ENCODE measurements at places on chromosomes 13 and 19.

DNA sequence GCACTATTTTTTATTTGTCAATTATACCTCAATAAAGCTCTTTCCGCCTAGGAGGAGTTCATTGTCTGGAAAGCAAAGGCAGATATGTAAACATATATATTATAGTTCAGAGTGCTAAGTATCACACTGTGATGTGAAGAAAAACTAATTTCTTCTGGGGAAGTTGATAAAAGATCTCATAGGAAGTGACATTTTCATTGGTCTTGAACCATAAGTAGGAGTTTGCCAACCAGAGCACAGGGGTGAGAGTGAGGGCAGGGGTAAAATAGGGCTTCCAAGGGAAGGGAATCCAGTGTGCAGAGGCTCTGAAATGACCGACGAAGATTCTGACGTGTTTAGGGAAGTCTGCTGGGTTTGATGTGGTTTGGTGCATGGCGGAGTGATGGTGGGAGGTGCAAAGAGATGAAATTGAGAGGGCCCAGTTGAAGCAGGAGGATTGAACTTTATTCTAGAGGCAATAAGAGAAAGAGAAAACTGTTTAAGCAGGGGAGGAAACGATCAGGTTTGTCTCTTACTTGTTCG, 780 bp upstream of the GTF2F2 start:
- DNase-seq: peak; percentile 66

DNA sequence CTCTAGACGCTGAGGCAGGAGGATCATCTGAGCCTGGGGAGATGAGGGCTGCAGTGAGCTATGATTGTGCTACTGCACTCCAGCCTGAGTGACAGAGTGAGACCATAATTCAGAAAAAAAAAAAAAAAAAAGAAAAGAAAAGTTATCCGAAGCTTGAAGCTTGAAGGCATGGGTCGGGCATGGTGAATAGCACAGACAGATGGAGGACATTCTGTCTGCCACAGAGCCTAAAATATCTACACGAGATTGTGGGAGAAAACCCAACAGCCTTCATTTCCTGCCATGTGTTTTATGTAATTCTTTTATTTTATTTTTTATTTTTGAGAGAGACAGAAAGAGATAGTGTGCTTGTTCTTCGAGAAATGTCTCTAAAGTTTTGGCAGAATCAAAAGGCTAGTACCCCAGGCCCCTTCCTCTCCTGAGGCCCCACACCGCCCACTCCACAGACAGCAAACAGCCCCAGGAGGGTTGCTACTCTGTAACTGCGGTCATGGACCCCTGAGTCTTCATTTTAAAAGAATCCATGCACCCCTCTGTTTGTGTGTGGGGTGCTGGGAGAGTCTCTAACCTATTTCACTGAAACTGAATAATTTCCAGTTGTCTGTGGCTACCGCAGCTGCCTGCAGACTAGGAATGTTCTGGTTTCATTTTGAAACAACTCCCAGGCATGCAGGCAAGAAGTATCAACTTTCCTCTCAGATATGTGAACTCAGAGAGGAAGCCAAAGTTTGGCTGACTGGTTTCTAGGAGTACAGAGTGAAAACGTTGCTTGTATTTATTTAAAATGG, 38.4 kb upstream of the RCBTB2 start:
- no peak for DNase-seq

GRCh38 chr13:93714171-93714570, 487.6 kb downstream of the GPC6 start:
- no peak for DNase-seq

GRCh38 chr13:52810526-52810925, 37.9 kb downstream of the PCDH8 start:
- DNase-seq: no peak

GRCh38 chr13:99809926-99810325, 161.6 kb downstream of the ZIC5 start:
- no peak for DNase-seq

- peak; percentile 40 for DNase-seq
These were observed 15.3 kb upstream of the MAP1S start for GRCh38 chr19:17703824-17704463.

DNA sequence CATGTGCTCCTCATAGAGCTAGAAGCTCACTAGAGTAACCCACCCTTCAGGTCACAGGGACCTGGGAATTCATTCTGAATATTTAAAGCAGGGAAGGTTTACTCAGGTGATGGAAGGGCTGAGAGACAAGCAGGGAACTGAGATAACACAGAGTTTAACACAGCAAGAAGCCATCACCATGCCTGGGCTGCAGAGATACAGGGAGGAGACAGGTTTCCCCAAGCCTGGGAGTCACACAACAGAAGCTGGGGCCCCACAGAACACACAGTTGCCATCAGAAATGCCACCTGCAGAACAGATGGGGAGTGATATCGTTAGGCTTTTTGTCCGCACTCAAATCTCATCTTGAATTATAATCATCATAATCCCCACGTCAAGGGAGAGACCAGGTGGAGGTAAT, 7.9 kb upstream of the CYSLTR2 start:
- no peak for DNase-seq

GRCh38 chr19:23118400-23118799, 1.6 kb downstream of the ZNF730 start:
- no peak for DNase-seq

- DNase-seq: no peak
These were observed 440.9 kb downstream of the RFC3 start for GRCh38 chr13:34258646-34259386.

- DNase-seq: peak; percentile 49
These were observed 1.2 kb downstream of the ZFP36 start for GRCh38 chr19:39407660-39408391.

- DNase-seq: no peak
These were observed 67.0 kb upstream of the SIAH3 start for GRCh38 chr13:45918597-45918996.

GRCh38 chr19:48489608-48490216, 20.5 kb downstream of the CYTH2 start:
- peak; percentile 51 for DNase-seq

DNA sequence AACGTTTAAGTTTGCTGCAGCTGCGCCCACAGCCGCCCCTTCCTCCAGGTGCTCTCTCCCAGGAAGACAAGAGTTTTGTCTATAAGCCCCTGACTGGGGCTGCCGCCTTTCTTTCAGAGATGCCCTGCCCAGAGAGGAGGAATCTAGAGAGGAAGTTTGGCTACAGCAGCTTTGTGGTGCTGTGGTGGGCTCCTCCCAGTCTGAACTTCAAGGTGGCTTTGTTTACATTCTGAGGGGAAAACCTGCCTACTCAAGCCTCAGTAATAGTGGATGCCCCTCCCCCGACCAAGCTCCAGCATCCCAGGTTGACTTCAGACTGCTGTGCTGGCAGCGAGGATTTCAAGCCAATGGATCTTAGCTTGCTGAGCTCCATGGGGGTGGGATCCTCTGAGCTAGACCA, 6.4 kb upstream of the ERICH6B start:
- DNase-seq: no peak

DNA sequence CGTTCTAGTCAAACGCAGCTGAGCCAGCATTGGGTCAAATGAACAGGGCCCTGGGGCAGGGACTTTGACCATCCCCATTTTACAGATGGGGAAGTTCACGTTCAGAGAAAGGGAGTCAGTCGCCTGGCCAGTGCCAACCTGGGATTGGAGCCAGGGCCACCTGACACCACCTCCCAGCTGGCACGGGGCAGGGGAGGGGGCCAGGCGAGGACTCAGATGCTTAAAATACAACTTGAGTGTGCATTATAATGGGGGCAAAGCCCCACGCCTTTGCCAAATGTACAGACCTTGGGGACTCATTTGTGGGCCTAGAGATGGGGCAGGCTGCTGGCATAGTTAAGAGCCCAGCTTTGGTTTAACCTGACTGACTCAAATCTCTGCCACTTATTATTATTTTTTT, 14.6 kb downstream of the PRR12 start:
- no peak for DNase-seq

DNA sequence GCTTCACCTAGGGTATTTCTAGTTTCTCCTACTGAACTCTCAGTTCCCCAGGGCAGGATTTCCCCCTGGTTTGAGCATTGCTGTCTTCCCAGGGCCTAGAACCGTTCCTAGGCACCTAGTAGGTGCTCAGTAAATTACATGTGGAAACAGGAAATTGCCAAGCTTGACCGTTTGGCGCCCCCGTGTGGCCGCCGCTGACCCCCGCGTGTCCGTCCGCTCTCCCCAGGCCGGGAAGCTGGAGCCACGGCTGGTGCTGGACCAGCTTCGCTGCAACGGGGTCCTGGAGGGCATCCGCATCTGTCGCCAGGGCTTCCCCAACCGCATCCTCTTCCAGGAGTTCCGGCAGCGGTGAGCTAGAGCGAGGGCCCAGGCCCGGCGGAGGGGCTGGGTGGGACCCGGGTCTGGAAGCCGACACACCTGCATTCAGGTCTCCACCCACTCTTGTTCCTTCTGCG, 55.5 kb downstream of the MYH14 start:
- no peak for DNase-seq

GRCh38 chr13:60019119-60019993, 144.4 kb downstream of the DIAPH3 start:
- no peak for DNase-seq

- no peak for DNase-seq
These were observed 20.5 kb upstream of the ALOX5AP start for GRCh38 chr13:30714629-30715371.

GRCh38 chr13:65866138-65866537, 1364.0 kb downstream of the PCDH9 start:
- no peak for DNase-seq

DNA sequence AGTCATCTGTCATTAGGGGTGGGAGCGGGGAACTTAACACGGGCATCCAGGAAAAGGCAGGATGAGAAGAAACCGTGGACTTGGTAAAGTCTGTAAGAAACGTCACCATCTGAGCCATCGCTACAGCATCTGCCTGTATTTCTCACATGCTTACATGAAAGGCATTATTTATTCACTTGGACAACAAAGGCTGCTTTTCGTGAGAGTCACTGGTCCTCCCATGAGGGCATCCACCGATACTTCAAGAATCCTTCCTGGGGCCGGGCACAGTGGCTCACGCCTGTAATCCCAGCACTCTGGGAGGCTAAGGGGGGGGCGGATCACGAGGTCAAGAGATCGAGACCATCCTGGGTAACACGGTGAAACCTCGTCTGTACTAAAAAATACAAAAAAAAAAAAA, 16.1 kb downstream of the ZNF446 start:
- DNase-seq: no peak

- no peak for DNase-seq
These were observed 113.7 kb downstream of the RFC3 start for GRCh38 chr13:33931397-33932311.

DNA sequence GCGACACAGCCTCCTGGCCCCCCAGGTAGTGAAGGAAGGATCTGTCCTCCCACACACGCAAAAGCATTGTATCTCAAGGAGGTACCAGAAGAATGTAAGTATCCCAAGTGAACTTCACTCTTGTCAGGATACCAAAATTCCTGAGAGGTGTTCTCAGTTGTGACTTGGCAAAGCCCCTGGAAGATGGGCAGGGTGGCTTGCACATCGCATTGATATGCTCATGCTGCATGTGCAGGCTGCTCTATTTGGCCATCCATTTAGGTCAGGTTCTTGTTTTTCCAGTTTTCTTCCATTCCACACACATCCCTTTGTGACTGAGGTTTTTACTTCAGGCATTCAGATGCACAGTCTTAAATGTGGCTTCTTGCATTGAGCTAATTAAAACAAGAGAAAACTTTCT, 382.8 kb downstream of the FOXO1 start:
- DNase-seq: no peak

DNA sequence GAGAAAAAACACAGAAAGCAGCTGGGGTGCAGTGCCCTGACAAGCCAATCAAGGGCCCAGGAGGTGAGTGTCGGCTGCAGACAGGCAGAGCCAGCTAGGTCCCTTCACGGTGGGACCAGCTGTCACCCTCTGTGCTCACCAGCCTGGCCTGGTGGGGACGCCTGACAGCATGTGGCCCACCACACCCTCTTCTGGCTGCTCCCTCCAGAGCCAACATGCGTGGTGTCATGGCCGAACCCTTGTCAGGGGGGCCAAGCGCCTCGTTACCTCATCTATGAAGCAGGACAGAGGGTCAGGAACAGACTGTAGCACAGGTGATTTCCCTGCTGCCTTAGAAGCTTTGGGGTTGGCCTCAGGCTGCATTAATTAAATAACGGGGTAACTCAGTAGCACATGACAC, 40.0 kb upstream of the ISYNA1 start:
- no peak for DNase-seq

DNA sequence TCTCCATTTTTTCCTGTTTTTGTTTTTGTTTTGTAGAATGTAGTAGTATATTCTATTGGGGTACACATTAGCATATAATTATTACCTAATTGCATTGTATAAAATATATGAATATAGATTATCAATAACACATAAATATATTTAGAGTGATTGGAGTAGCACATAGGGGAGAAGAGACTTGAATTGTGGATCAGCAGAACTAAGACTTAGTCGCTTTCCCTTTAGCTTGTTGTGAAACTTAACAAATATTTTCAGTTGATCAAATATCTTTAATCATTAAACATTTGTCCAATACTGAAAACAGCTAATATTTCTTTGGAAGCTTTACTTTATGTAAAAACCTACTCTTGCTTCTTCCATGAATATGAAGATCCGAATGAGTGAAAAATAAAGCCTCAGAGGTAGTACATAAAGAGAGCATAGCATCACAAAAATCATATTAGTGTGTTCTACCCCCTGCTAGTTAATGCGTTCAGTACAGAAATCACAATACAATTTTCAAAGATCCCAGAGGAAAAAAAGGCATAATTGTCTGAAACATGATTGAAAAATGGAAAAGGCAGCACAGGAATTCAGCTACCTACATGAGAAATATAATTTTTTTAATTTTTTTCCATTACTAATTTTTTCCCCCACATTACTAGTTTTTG, 1348.0 kb upstream of the PRR20A start:
- DNase-seq: no peak

- no peak for DNase-seq
These were observed 1.3 kb upstream of the EDNRB start for GRCh38 chr13:77919921-77920294.

DNA sequence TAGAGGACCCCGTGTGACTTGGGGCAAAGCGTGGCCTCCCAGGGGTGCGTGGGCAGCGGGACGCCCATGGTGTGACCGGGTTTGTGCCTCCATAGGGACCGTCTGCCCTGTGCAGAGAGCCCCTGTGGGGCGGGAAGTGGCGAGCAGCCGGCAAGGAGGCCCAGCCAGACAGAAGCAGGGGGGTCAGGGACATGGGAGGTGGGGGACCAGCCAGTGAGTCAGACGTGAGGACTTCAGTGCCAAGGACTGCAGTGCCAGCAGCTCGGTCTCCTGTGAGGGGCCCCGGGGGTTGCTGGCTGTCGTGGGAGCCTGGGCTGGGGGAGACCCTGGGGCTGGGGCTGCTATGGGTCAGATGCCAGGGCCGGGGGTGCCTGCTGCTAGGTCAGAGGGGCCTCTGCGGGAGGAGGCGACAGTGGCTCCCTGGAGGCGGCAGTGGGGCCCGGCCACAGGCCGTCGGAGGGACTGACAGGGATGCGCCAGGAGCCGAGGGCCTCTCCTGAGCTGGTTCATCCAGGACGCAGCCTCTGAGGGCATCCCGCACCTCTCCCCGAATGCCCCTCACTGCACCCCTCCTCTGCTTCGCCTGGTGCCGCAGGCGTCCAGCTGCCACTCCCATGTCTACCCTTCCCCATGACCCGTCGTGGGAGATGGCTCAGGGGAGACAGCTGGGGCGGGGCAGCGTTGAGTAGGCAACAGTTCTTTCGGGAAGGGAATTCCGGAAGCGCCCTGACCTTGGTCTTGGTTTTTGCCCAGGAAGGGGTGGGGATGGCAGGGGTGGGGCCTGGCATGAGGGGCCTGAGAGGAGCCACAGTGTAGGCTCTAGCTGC, 80.0 kb downstream of the KDM4B start:
- DNase-seq: no peak
